ENCODE measurements at places on chromosomes 12 and 14. TPM values are rescaled to one million over a fixed set of nuclear protein-coding genes. Genes with fewer than 3 reads are reported as not detected.

Gene KRT71
- total RNA-seq, result 0.05 TPM

Gene KLRC2
- total RNA-seq, result 2.1 TPM

Gene VDR
- total RNA-seq, result 2.6 TPM

Gene NAA25
- 23.4 TPM for total RNA-seq

Gene PA2G4
- 303 TPM for total RNA-seq

Gene IAPP
- total RNA-seq, result not detected

Gene PRPF40B
- 9.4 TPM for total RNA-seq

Gene LTB4R2
- 2.2 TPM for total RNA-seq
